Inflammatory macrophage treated with lipopolysaccharide for 4 hours (primary cell): ENCODE measurements at places on chromosomes 2 and 18.
A peak's percentile ranks its signal among the peaks of the same experiment; 100 is the strongest.

DNA sequence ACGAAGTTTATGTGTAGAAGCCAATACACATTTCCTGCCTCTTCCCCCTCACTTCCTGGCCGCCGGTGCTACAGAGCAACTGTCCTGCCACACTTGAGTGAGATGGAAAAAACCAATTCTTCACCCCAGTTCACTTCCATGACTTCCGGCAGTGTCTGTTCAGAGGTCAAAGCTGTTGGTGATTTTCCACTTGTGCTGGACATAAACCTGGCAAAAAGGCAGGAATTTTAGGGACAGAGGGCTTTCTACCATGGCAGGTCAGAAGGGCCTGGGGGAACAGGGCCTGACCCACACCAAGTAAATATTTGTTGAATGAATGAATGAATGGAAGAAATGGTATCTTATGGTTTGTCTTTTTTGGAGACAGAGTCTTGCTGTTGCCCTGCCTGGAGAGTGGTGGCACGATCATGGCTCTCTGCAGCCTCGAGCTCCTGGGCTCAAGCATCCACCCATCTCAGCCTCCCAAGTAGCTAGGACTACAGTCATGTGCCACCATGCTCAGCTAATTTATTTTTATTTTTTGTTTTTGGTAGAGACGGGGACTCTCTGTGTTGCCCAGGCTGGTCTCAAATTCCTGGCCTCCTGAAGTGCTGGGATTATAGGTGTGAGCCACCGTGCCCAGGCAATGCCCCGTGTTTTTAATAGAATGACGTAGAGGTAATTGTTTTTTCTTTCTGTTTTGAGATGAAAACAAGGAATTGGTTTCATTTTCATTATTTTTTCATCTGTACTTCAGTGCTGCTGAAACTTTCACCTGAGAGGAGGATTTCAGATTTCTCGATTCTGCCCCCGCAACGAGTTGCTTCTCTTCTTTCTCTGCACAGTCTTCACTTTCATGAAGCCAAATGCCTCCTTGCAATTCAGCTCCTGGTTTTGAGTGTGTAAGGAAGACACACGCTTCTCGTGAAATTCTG lies 48.0 kb upstream of the LPIN2 start:
- no peak for DNase-seq

GRCh38 chr2:190068764-190069163 lies 6.2 kb upstream of the MSTN start:
- no peak for DNase-seq

DNA sequence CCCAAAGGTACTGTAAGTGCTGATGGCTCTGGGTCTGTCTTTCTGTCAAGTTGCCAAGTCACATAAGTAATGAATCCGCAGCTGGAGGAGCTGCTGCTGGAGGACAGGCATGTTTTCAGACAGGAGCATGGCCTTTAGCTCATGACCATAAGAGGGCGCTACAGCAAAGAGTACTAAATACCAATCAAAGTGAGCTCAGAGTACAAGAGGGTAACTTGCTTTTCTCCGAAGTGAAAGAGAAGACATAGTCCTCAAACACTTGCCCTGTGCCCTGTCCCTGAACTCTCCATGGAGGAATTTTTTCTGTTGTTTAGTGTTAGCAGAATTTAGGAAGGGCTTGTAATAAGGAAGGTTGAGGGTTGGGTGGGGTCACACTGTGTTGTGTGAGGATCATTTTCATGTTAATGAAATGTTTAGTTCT lies 58.0 kb upstream of the EML6 start:
- peak; percentile 77 for DNase-seq

- no peak for DNase-seq
These were observed at the start of gene REEP1 for GRCh38 chr2:86337244-86337835. Gene REEP1 (minus strand): TSS chr2:86337626. CDS start chr2:86337510, 116 bp downstream.

- no peak for DNase-seq
These were observed 406.5 kb upstream of the UBE2E3 start for GRCh38 chr2:180573951-180574350.

DNA sequence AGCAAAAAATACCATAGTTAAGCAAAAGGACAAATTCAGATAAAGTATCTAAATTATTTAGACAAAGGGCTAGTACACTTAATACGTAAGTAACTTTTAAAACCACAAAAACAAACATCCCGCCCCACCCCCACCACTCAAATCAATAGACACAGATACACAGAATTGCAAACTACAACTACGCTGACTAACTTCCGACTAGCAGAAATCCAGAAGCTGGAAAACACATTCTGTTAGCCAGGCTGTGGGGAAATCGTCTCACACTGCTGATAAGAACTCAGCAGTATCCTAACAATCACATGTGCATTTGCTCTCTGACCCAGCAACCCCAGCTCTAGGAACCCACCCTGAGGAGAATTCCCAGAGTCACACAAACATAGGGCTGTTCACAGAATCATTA lies 16.6 kb downstream of the FAM168B start:
- DNase-seq: no peak
